ENCODE measurements at places on chromosomes 13 and 19. TPM values are rescaled to one million over a fixed set of nuclear protein-coding genes. Genes with fewer than 3 reads are reported as not detected.

GRCh38 chr13:109480011-109480955, 306.1 kb downstream of the IRS2 start:
- no peak for DNase-seq

- DNase-seq: no peak
These were observed 10.9 kb downstream of the ZNF549 start for GRCh38 chr19:57537953-57538547.

The ZNF439 gene
- polyA plus RNA-seq: 20.6 TPM

- DNase-seq: no peak
These were observed 1.9 kb upstream of the ZNF580 start for GRCh38 chr19:55638864-55639359.

The CERS1 gene
- polyA plus RNA-seq: 5.1 TPM

DNA sequence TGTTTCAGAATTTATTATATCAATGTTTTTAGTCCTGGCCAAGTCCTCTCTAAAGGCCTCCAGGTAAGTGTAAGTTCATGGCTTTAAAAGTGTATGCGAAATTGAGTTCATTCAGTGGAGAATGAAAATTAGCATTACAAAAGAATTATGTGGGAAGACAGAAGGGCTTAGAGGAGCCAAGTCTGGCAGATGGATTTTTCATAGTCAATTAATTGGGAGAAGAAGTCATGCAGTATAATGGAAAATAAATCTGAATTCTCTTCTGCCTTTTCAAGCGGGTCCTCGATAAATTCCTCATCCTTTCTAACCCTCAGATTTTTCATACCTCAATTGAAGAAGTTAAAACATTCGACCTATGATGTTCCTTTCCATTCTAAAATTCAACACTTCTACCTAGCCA, 394.2 kb downstream of the ITGBL1 start:
- DNase-seq: no peak

The CAB39L gene
- polyA plus RNA-seq: 19.7 TPM

Data from right renal cortex interstitium (tissue), 3 donors.